ENCODE measurements at places on chromosomes 16 and 17.

GRCh38 chr16:87850009-87851006 is 19.0 kb downstream of the SLC7A5 start:
- DNase-seq = peak; percentile 91

- DNase-seq = no peak
These were observed 404.8 kb upstream of the HSBP1 start for GRCh38 chr16:83402967-83403366.

GRCh38 chr16:54587176-54587515 is 300.6 kb upstream of the IRX3 start:
- DNase-seq = no peak

- no peak for DNase-seq
These were observed 207.6 kb downstream of the FTO start for GRCh38 chr16:53911513-53911912.

GRCh38 chr16:17304491-17305119 is 166.2 kb downstream of the XYLT1 start:
- DNase-seq = no peak

DNA sequence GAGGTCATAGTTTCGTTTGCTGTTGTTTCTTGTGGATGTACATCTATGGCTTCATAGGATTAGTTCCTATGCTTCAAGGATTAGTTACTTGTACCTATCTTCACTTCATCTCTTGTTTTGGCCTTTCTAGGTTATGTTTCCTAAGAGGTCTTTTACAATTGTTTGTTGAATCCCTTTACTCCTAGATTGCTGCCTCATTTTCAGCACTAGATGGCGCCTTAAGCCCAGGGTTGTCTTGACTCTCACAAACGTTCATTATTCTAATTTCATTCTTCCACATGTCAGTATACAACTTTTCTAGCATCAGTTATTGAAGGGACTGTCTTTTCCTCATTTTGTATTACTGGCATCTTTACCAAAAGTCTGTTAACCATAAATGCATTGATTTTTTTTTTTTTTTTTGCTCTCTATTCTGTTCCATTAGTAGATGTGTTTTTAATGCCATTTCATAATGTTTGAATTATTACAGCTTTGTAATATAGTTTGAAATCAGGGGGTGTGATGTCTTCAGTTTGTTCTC is 45.0 kb upstream of the NACA2 start:
- DNase-seq = peak; percentile 12

DNA sequence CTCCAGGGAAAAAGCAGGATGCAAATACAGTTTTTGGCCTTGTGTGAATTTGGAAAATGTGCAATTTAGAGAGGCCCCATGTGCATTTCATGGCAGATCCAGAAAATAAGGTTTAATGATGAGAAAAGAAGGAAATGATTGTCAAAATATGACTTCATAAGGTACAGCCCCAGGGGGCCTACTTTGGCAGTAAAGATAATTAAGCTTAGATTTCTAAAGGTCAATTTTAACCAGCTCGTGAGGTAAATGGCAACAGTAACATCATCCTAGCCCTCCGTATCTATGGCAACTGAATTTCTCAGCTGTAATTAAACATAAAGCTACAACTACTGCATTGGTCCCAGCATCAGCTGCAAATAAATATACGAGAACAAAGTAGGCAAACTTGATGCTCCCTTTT is 30.0 kb upstream of the PRSS54 start:
- no peak for DNase-seq

- no peak for DNase-seq
These were observed 41.7 kb downstream of the SRL start for GRCh38 chr16:4200000-4200780.

DNA sequence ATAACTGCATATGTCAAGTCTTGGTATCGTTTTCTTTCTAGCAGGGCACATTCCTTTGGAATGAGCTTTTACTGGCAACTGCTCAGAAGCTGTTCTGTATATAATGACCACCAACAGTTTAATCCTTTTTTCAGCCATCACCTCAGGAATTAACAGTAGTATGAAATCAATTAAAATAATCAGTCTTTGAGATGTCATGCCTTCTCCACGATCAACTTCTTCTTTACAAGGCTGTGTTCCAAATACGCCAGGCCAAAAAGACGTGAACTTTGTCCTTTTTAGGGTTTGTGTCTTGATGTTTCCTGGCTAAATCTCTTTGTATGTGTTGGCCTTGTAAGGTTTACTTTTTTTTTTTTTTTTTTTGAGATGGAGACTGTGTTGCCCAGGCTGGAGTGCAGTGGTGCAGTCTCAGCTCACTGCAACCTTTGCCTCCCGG is 54.9 kb downstream of the ABCC1 start:
- DNase-seq = no peak

- no peak for DNase-seq
These were observed 181.9 kb downstream of the UTP18 start for GRCh38 chr17:51442088-51442865.

- DNase-seq = no peak
These were observed 17.1 kb upstream of the HEATR6 start for GRCh38 chr17:60095830-60096229.

DNA sequence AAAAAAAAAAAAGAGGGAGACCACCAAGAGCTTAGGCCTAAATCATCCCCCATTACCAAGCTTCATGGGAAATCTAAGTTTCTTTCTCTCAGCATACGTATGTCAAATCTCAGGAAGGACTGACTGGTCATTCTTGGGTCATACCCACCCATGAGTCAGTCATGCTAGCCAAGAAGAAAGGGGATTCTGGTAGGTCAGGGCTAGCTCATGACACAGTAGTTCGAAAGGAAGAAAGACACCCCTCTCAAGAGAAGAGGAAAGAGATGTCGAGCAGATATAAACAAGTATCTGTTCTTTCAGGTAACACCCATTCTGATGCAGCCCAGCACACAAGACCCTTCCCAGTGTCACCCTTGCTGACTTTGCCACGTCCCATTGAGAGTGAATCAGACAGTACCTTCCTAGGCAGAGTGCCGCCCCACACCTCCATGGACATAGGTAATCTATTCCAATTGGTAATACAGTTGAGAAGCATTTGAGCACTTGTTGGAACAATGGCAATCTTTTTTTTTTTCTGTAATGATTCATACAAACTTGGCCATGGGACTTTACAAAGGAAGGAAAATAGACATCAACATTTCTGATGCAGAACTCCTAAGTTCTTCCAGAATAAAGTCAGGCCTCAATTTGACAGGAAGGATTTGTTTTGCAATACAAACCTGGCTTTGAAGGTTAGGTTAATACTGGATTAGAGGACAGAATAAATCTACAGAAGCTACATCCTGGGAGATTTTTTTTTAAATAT is 38.2 kb downstream of the COPRS start:
- no peak for DNase-seq

GRCh38 chr16:78307824-78308528 is 208.5 kb downstream of the WWOX start:
- DNase-seq = no peak

All from GM13977 (cell line).